SK-N-DZ (cell line): ENCODE measurements at places on chromosomes 6 and 20.
A peak's percentile ranks its signal among the peaks of the same experiment; 100 is the strongest.

- no peak for DNase-seq
These were observed 436.8 kb downstream of the HAO1 start for GRCh38 chr20:7503501-7503900.

GRCh38 chr6:73732845-73733675, 37.1 kb downstream of the CD109 start:
- peak; percentile 47 for DNase-seq

DNA sequence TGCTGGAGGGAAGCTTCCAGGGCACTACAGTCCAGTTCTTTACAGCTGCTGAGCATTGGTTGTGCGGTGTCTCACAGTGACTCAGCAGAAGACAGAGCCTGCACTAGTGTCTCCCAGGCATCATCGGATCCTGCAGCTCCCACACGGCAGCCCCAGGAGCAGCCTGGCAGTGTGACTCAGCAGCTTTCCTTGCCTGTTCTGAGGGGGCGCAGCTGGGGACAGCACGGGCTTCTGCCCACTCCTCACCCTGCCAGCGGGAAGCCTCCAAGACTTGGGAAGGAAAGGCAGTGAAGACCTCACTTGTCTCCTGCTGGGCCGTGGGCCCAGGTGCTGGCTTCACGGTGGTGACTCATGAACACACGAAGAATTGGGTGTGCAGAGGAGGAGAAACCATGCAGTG, 165.4 kb downstream of the SYNDIG1 start:
- DNase-seq: peak; percentile 89

DNA sequence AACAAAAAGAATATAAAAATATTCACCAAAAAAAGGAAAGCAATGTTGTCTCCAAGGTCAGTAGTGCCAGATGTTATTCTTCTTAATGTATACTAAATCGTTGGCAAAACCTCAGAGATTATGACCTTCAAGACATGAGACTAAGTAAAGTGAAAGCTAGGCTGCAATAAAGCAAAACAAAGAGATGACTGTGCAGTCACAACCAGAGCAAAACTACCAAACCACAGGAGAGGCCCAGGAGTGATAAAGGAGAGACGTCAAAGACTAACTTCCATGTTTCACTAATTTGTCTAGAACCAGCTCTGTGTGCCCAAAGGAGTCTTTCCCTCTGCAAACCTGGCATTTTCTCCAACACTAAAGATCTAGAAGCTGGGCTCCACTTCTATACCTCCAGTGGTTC, 155.9 kb upstream of the POU3F2 start:
- DNase-seq: no peak

GRCh38 chr6:167714152-167714551, 112.6 kb upstream of the AFDN start:
- no peak for DNase-seq

- DNase-seq: no peak
These were observed 79.7 kb upstream of the MYLIP start for GRCh38 chr6:16049168-16049567.

GRCh38 chr6:81340946-81341345, 411.5 kb downstream of the TENT5A start:
- DNase-seq: no peak
